Gastrocnemius medialis (tissue), 4 donors: ENCODE measurements at places on chromosomes 3 and 15.

DNA sequence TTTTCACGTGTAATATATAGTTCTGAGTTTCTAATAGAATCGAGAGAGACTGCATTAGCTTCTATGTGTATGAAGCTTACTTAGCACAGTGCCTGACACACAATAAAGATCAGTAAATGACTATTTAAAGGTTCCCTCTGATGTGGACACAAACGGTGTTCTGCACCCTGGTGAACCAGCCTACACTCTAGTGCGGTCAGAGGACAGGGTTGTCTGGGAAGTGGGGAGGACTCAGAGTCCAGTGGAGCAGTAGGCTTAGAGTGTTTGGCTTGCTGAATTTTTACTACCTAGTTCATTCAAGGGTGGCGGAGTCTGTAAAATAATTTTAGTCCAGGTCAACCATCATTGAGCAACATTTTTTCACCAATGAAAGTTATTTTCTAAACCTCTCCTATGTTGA lies 77.8 kb downstream of the DIPK2A start:
- DNase-seq, result no peak

DNA sequence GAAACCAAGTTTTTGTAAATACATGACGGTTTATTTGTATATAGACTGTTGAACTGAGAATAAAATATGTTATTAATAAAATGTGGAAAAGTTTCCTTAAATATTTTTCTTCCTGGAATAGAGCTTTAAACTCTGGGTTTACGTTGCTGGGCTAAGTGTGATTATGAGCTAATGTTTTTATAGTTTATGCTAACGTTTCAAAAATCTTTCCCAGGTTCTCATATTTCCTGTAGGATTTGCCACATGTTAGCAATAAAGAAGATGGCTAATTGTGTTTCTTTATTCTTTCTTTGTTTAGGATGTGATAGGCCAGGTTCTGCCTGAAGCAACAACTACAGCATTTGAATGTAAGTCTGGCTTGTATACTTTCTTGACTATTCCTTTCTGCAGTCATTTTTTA lies 7.2 kb downstream of the MAP2K5 start:
- DNase-seq, result no peak

GRCh38 chr3:57076422-57076951 lies 16.0 kb downstream of the SPATA12 start:
- DNase-seq, result no peak

GRCh38 chr3:139953131-139953910 lies 18.3 kb downstream of the CLSTN2 start:
- DNase-seq, result no peak

DNA sequence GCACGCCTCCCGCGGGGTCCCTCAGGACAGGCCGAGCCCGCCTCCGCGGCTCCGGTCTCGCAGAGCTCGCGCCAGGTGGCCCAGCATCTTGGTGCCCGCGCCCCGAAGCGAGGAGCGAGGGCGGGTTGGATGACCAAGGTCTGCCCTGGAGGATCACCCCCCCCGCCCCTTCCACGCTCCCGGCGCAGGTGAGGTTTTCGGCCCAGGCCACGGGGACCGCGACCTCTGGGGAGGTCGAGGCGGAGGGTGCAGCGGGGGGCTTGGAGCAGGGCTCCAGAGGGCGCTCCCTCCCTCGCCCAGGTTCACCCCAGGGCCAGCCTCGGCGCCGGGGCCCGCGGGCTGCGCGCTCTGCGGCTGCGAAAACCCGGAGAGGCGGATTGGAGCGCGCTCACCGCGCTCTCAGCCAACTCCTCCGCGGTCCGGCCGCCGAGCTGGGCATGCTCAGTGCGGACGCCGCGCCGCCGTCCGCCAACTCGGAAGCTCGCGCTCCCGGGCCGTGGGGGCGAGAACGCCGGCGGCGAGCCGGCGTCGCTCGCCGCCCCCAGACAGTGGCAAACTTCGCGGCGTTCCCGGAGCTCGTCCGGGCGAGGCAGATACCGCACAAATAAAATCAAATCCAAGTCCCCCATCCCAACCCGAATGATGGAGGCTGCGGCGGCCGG lies at the start of gene MED12L:
Gene MED12L (plus strand): TSS at position 438 of the 662 bp plus-strand sequence. CDS start 1,263 bp downstream, outside the sequence.
- DNase-seq, result no peak

GRCh38 chr3:35617370-35617769 lies 22.0 kb upstream of the ARPP21 start:
- no peak for DNase-seq

- no peak for DNase-seq
Observed at GRCh38 chr3:140055092-140055791, 120.3 kb downstream of the CLSTN2 start.

- no peak for DNase-seq
Observed at GRCh38 chr3:54963641-54964040, 35.8 kb upstream of the LRTM1 start.

- no peak for DNase-seq
Observed at GRCh38 chr15:34876640-34877039, 81.3 kb upstream of the ACTC1 start.

GRCh38 chr15:52527911-52528563 lies 643 bp downstream of the MYO5A start:
- no peak for DNase-seq

DNA sequence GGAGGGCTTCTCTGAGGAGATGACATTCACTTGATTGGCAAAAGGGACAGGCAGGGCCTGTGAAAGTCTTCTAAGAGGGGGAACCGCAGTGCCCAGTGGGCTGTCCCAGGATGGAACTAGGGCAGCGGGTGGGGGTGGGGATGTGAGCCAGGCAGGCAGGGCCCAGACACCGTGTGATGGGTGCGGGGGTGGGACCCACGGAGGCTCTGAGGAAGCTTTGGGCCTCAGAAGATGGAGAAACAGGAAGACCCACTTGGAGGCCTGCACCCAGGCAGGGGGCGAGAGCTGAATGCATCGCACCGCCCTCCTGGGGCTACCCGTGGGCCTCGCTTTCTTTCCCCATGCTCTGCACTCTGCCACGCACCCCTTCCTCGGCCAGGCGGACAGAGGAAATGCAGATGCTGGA lies 32.9 kb upstream of the ACAD9 start:
- DNase-seq, result no peak

- DNase-seq, result no peak
Observed at GRCh38 chr15:71447328-71448250, 332.3 kb downstream of the THSD4 start.

DNA sequence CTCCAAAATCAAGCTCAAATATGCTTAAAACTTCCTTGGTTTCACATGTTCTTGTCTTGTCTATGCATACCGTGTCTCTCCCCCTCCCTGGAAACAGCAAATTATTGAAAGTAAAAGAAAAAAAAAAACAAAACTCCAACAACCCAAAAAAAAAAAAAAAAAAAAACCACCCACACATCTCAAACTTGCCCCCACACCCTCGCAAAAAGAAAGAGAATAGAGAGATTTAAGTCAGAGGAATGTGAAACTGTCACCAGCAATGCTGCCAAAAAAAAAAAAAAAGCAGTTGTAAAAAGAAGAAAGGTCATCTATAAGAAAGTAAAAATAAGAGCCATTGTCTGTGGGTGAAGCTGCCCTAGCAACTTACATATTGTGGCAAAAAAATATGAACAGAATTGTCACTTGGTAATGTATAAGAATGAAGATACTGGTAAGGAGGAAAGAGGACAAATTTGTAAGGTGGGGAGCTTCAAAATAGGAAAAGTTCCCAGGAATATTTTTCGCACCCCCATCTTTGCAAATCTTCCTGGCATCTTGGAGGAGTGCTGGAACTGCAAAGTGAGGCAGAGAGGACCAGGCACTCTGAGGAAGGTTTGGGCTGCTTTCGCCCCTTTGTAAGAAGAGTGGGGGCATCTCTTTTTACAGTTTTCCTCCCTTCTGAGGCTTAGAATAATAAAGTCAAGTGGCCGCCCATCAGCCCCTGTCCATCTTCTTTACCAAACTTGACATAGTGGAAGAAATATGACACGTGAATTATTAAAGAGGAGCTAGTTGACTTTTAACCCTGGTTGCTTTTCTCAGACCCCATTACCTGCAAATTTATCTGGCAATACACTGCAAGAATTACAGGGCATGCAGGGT lies 81.8 kb downstream of the NR2F2 start:
- DNase-seq, result no peak

DNA sequence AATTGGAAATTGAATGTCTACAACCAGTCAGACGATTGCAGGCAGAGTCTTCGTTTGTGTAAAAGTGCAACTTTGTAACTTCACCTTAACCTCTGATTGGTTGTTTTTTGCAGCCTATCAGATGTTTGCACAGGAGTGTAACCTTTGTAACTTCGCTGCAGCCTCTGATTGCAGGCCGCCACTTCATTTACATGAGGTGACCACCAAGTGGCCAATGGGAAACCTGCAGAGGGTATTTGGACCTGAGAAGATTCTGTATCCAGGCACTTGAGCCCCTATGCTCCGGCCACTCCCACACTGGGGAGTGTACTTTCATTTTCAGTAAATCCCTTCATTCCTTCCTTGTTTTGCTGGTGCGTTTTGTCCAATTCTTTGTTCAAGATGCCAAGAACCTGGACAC lies 68.1 kb upstream of the PFN2 start:
- DNase-seq, result no peak

- DNase-seq, result no peak
Observed at GRCh38 chr3:11733914-11734313, 90.2 kb upstream of the VGLL4 start.

DNA sequence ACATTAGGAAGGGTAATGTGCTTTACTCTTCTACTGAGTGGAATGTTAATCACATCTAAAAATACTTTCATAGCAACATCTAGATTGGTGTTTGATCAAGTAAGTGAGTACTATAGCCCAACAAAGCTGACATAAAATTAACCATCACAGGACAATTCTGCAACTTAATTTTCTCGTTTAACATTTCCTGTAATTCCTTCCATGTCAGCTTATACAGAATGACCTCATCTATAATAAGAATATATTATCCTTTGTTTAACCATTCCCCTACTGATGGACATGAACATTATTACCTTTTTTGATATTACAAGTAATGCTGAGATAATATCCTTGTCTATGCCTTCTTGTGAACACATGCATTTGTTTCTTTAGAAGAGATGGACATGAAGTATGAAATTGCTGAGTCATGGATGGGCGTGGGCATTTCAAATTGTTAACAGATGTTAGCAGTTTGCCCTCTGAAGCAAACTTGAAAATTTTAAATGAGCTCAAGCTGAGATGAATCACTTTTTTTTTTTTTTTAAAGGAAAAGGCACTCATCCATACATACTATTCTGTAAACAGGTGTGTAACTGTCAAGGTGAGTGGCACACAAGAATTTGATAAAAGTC lies 85.1 kb downstream of the OXNAD1 start:
- DNase-seq, result no peak

DNA sequence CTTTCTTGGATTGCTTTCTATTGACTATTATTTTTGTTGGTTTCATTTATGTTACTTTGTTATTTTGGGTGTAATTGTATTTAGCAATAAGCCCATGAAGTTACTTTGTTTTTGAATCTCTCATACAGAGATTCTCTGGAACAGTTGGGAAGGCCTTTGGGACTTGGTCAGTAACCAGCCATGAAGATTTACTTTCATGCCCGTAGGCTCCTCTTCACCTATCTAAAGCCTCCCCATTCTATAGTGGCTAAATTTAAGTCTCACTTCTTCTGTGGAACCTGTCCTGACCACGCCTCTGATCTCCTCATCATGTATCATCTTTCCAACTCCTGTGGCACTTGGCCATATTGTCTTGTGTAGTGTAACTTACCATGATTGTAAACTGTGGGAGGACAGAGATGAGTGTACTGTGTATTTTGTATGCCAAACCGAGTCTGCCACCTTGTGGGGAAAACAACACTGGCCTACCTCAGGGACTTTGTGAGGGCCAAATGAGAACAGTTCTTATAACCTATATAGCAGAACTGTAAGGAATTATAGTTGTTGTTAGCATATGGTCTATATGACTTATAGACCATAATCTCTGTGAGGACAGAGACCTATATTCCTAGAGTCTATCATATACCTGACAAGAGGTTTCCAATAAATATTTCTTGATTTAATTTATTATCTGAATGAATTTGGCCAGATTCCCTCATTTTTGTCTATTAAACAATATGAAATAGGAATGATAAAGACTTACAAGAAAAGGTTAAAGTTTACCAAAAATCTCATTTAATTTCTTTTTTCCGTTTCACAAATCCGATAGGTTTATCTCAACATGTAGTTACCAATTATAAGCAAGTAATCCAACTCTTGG lies 75.0 kb downstream of the STARD9 start:
- peak; percentile 55 for DNase-seq

- DNase-seq, result no peak
Observed at GRCh38 chr3:149983628-149984027, 12.9 kb upstream of the PFN2 start.

DNA sequence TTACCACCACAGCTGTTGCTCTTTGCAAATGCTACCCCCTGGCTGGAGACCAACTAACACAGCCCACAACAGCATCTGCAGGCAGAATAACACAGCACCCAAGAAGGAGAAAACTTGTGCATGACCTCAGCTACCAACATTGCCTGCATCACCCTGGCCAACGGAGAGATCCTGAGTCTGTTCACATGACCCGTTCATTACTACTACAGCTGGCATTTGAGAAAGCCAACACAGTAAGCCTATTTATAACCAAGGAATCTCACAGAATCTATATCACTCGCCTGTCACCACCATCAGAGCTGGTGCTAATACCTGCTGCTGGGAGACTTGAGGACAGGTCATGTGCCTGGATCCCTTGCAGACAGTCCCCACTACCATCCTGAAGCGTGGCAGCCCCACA lies 215.2 kb downstream of the POLQ start:
- no peak for DNase-seq

GRCh38 chr3:99923873-99924272 lies 106.2 kb downstream of the CMSS1 start:
- DNase-seq, result no peak

DNA sequence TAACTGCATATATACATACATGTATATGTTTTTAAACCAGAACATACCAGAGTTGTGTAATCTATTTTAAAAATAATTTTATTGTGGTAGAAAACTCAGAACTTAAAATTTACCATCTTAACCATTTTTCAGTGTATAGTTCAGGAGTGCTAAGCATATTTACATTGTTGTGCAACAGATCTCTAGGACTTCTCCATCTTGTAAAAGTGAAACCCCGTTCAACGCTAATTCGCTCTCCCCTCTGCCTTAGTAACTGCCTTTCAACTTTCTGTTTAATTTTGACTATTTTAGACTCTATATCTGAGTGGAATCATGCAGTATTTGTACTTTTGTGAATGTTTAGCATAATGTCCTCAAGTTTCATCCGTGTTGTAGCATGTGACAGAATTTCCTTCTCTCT lies 51.8 kb upstream of the SSR3 start:
- DNase-seq, result no peak

DNA sequence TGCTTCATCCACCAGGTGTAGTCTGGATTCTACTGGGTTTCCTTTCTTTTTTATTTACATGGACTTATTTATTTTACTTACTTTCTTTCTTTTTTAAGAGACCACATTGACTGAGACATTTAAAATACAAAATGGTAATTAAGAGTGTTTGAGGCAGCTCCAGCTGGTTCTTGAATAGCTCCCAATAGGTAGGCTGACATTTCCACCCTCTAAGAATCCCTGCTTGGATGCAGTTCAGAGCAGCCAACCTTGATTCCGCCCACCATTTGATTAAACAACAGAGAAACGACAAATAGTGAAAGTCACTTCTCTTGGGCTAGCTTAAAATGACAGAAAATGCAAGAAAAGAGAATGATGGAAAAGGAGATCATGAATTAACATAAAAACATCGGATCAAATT lies 270.5 kb downstream of the TUSC7 start:
- DNase-seq, result no peak

GRCh38 chr15:27353856-27354255 lies 382.9 kb downstream of the GABRG3 start:
- DNase-seq, result no peak

GRCh38 chr3:32471246-32471645 lies 31.4 kb downstream of the CMTM6 start:
- DNase-seq, result no peak

GRCh38 chr3:120418446-120418845 lies 32.3 kb downstream of the FSTL1 start:
- DNase-seq, result no peak
